Forelimb muscle (tissue), 1 donor: ENCODE measurements at places on chromosomes 1 and 21. TPM values are rescaled to one million over a fixed set of nuclear protein-coding genes. Genes with fewer than 3 reads are reported as not detected.

The MAP3K7CL gene
- polyA plus RNA-seq = 69.1 TPM

The TCHH gene
- polyA plus RNA-seq = 0.03 TPM

The SELENOF gene
- polyA plus RNA-seq = 116 TPM

- DNase-seq = no peak
Observed at GRCh38 chr1:224744521-224744920, 128.4 kb downstream of the CNIH3 start.

DNA sequence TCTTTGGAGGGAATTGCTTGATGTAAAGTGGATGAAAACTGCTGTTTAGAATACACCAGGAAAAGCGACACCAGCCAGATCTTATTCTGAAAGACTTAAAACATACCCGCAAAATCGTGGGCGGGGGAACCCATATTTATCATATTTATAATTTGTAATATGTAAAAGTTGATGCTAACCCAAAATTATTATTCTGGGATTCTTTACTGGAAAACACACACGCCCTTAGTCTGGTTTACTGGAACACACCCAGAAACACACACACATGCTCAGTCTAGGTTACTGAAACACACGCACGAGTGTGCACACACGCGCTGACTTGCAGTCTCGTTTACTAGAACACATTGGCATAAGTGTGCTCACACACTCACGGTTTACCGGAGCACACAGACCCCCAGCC lies 32.5 kb downstream of the ATP5PO start:
- no peak for DNase-seq
